Bronchus fibroblast of lung (primary cell): ENCODE measurements at places on chromosomes 2 and 18. TPM values are rescaled to one million over a fixed set of nuclear protein-coding genes. Genes with fewer than 3 reads are reported as not detected.

Gene TGFA
- total RNA-seq: not detected in 2 replicates

Gene PROC
- not detected in 2 replicates for total RNA-seq

Gene CFAP221
- not detected in 2 replicates for total RNA-seq

Gene ERICH2
- total RNA-seq: not detected in 2 replicates

Gene CCBE1
- total RNA-seq: 52.3 and 55.1 TPM in 2 replicates

Gene LIMS4
- not detected in 2 replicates for total RNA-seq

Gene DSC1
- not detected in 2 replicates for total RNA-seq

Gene SH3RF3
- total RNA-seq: 9.8 and 10.0 TPM in 2 replicates

Gene CNRIP1
- total RNA-seq: 61.2 and 62.9 TPM in 2 replicates

Gene HSBP1L1
- 11.8 and 15.9 TPM in 2 replicates for total RNA-seq
